Midbrain (tissue), 1 donor: ENCODE measurements at places on chromosomes 3 and 15.

DNA sequence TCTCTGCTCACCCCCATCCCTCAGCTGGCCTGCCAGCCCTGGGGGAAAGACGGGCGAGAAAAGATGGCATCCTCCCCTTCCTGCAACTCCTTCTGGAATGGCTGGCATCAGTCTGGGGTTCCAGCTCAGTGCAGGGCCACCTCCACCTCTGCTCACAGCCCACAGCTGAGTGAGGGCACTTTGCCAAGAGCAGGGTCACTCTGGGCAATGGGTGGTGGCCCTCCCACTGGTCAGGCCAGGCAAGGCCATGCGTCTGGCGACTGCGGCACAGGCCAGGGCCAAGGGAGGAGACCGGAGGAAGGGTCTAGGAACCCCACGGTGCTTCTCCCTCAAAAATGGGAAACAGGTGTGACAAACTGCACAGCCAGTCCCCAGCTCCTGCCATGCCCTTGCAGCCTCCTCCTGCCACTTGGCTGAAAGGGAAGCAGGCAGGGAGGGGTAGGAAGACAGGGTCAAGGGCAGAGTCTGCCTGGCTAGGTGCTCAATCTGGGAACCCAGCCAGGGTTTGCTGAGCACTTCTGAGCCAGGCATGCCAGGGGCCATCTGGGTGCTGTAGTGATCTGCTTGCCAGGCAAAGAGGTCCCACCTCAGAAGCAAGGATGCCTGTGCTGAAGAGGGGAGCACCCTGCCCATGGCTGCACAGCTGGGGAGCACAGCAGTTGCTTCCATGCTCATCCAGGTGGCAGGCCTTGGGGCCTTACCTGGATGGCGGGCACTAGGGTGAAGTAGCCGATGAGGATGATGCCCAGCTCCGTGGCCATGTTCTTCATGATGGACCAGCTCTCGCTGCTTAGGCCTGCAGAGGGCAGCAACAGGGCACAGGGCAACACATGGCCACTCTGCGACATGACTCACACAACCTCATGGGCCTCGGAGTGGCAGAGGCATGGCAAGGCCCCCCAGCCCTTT is 41.2 kb downstream of the PTPN23 start:
- no peak for DNase-seq

DNA sequence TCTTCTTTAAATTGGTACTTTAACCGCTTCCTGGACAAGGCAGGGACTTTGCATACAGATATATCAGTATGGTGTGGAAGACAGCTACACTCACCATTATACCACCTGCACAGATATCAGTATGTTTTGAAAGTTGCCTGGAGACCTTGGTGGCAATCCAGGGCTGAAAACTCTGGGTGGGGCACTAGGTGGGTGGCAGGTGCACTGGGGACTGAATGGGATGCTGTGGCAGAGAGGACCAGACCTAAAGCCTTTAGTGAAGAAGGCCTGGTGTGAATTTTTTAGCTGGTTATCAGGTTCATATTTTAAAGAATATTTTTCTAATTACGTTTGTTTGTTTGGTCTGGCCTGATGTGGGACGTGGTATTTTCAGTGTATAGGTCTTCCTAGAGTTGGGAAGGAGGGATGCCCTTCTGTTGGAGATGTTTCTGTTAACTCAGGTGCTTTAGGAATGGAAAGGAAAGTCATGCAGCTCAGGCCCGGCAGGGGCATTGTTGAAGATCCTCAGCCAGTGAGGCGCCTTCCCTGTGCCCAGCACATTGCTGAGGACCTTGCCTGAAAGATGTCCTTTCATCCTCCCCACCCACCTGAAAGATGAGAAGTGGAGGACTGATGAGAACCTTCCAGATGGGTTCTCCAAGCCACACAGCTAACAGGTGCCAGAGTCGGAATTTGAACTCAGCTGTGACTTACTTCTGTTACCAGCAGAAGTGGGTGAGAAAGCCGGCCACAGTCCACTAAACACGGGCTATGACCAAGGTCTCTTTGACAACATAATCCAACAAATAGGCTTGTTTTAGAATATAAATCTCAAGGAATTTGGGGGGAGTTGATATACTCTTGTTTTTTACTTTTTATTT is 77.3 kb downstream of the APBA2 start:
- no peak for DNase-seq

- DNase-seq: no peak
Measured at GRCh38 chr15:59523702-59524101, 85.7 kb downstream of the FAM81A start.

DNA sequence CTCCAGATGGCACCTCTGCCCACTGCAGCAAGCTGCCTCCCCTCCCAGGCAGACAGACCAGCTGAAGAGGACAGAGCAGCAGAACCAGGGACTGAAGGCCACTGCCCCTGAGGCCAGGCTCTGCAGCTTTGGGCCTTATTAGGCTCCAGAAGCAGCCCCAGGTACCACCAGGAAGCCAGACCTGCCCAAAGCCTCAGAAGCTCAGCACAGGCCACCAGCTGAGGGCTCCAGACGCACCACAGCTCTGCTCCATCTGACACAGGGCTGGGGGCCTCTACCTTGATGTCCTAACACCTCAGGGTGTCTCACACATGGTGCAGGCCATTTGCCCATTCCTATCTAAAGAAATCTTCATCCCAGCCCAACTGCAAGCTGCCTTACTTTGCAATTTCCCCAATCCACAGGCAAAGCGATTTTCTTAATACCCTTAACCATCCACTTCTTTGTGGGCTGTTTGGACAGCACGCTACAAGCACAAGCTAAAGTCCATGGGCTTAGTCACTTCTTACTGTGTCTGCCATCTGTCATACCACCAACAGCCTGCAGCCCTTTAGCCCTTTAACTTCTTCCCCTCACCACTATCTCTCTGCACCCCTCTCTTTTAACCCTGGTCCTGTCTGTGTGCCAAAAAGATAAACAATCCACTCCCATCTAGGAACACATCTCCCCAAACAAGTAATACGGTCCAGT is 112.1 kb downstream of the IQSEC1 start:
- DNase-seq: no peak

DNA sequence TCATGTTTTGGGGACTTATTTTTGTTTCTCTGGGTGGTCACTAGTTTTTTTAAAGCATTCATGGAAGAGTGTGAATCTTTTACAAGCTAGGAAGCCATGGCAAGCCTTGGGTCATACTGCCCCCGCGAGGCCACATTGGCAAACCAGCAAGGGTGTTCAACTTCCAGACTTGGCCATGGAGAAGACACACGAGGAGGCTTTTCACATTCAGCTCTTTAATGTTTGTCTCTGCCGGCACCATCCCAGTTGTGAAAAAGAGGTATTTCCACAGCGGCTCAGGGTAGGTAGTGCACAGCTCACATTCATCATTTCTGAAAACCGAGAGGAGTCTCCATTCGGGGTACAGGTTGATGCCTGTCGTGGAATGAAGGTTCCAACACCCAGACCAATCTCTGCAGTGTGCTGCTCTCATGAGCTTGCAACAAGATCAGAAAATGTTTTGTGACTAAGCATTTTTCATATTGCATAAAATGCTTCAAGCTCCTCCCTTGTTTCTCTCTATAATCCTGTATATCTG is 7.7 kb downstream of the CCR5 start:
- peak; percentile 72 for DNase-seq

GRCh38 chr15:80155001-80155377 is 2.2 kb downstream of the FAH start:
- no peak for DNase-seq

DNA sequence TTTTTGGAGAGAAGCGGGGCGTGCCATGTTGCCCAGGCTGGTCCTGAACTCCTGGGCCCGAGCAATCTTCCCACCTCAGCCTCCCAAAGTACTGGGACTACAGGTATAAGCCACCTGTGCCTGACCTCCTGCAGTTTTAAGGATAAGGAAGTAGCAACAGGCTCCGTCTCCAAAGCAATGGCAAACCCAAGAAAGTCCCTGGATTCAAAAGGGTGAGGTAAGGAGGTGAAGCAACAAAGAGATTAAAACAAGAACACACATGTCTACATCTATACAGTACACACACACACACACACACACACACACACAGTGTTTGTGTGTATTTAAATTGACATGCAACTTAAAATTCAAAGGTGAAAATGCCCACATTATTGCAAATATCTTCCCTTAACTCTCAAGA is 58.9 kb downstream of the ABCC5 start:
- DNase-seq: no peak

GRCh38 chr3:1275495-1275894 is 182.7 kb downstream of the CNTN6 start:
- DNase-seq: no peak

DNA sequence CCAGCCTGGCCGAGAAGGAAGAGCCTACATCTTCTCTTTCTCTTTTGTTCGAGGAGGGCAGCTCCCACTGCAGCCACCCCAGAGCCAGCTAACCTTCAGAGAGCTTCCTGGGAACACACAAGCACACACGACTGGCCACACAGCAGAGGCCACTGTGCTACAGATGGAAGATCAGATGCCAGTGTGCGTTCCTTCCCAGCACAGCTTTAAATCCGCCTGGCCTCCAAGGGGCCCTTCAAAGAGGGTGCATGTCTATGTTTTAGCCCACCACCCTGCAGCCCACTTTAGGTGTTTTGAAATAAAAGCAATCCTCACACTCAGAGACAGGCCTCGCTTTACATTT is 12.4 kb downstream of the ALDH1A3 start:
- DNase-seq: no peak

- no peak for DNase-seq
Measured at GRCh38 chr3:14238930-14239329, 60.3 kb downstream of the LSM3 start.

DNA sequence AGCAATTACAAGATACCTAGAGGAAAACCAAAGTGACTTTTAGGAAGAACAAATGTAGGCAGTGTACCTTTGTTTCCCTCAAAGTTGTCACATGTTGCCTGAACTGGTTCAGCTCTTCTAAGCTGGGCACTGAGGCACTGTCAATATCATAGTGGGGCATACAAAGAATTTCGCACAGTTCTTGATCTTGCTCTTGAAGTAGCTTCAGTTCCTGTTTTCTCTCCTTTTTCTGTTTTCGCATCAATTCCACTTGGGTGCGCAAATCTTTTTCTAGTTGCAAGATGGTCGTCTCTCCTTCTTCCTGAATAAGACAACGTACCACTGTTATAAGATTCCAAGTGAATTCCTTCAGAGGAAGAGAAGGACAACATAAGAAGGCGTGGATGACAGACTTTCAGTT is 12.7 kb downstream of the PRC1 start:
- DNase-seq: no peak

GRCh38 chr15:83030021-83030420 is 18.6 kb upstream of the C15orf40 start:
- DNase-seq: no peak

- DNase-seq: no peak
Measured at GRCh38 chr3:154119951-154120350, 1.2 kb upstream of the ARHGEF26 start.

DNA sequence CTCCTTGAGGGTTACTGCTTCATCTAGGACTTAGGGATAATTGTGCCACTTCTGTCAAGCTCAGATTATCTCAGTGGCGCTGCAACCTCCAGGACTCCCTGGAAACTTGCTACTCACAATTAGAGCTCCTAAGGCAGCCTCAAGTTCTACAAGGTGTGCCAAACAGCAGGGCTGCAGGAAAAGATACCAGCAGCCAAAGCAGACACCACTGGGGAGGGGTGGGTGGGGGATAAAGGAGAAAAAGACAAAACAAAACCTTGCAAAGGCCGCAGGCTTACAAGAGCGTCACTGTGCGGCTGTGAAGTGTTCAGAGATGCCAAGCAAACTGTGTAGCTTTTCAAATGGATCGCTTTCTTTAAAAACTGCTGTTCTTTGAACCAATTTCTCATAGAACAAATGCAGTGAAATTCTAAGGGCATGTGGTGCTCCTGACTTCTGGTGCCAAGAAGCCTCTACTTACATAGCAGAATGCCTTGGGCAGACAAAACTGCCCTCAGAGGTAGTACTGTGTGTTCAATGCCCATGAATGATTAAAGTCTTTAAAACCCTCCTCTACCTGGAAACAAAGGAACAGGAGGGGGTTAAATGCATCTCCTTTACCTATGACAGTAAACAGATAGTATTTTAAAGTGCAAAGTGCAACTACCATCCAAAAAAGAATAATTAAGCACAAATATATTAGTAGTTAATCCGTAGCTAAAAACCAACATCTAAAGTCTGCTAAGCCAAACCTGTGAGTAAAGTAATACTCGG is 353.4 kb downstream of the FOXP1 start:
- DNase-seq: no peak

- DNase-seq: no peak
Measured at GRCh38 chr3:11224870-11225229, 47.3 kb upstream of the ATG7 start.

DNA sequence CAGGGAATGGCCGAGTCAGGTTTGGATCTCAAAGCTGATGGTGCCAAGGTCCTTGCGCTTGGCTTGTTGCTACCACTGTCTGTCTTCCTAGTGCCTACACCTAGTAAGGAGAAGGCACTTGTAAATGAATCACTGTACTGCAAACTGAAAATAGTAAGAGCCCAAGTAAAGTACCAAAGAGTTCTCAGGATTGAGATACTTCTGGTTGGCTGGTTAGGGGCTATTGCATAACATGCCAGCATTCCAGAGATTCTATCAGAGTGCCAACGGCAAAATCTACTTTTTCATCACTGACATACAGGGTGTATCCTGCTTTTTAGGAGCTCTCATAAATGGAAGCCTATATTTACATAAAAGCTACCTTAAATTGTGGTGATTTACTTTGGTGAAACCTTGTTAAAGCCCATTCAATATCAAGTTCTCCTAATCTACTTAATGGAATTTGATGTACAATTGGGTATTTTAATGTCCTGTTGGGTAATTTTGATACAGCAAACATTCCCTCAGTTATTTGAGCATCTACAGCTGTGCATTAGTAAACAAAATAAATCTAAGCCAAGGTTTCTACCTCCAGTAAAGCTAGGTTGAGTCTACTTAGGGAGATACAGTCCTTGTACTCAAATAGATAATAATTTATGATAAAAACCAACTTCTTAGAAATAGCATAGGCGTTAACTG is 30.7 kb upstream of the CHD2 start:
- no peak for DNase-seq

GRCh38 chr3:100563228-100563627 is 46.2 kb upstream of the ADGRG7 start:
- DNase-seq: no peak

DNA sequence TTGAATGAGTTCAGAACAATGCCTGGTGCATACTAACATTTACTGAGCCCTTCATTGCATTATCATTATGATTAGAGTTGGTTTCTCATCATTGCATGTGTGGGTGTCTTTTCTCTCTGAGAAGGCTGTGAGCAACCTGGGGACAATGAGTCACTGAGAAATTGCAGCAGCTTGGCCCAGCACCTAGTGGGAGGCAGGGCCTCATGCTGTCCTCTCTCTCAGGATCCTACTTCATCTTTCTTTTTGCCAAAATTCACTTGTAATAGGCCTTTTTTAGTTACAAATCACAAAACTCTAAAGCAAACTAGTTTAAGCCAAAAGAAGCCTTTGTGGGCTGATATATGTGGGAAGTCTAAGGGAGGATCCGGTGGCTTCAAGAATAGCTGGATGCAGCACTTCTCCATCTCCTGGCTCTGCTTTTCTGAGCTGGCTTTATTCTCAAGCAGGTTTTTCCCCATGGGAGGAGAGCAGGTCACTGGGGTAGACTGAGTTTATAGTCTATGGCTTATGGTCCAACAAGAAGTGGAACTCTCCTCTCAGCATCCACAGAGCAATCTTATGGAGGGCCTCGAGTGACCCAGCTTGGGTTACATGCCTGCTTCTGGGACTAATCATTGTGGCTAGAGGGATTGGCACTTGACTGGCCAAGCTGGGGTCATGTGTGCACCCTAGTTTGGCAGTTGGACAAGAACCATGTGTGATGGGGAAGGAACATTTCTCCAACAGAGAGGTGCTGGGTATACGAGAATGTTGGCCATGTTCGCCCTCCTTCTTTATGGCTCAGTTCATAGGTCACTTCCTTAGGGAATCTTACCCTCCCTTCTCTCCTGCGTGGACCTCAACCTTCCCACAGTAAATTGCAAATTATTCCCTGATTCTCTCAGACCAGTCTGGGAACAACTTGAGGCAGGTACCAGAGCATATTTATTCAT is 8.7 kb upstream of the CAMK1 start:
- no peak for DNase-seq
